ENCODE measurements at places on chromosomes 5 and 9.

DNA sequence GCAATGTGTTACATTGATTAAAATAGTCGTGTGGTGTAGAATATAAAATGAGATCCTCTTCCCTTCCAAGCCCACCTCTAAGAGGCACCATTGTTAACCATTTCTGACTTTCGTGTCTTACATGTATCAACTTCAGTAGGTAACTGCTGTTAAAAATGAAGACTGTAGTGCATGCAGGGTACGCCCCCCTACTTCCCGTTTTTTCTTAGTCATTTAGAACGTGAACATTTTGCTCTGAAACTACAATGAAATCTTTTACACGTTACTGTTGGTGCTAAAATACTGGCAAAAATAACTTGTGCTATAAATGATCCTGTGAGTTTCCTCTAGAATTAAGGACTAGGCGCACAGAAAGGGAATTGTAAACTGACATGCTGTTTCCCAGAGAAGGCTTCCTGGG lies 41.5 kb downstream of the WNK2 start:
- DNase-seq, result peak; percentile 7

- DNase-seq, result no peak
Observed at GRCh38 chr5:156914371-156914737, 48.7 kb downstream of the TIMD4 start.

DNA sequence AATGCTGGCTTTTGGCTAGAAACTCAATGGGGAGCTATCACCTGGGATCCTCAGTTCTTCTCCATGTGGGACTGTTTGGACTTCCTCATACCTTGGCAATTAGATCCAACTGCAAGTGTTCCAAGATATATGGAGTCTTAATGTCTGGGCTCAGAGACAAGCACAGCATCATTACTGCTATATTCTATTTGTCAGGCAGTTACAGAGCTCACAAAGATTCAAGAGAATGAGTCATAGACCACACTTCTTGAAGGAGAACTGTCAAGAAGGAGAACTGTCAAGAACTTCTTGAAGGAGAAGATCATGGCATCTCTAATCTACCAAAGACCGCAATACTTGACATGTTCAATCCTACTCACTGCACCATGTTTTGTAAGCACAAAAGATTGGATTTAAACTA lies 106.8 kb upstream of the NREP start:
- no peak for DNase-seq

DNA sequence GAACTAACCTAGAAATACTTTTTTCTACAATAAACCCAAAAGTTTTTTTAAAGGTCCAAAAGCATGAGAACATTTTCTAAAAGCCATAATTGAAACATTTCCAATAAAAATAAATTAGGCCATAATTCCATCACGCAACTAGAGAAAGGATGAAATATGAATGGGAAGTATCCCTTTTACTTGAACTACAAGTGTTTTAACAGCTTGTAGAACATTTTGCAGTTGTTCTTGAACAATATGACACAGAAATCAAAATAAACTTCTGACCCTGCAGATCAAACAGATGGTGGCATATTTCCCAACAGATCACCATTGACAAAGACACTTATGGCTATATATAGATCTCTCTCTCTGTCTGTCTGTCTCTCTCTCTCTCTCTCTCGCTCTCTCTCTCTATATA lies 624.4 kb downstream of the PSAT1 start:
- no peak for DNase-seq

- no peak for DNase-seq
Observed at GRCh38 chr9:110768886-110769285, 100.3 kb downstream of the MUSK start.

DNA sequence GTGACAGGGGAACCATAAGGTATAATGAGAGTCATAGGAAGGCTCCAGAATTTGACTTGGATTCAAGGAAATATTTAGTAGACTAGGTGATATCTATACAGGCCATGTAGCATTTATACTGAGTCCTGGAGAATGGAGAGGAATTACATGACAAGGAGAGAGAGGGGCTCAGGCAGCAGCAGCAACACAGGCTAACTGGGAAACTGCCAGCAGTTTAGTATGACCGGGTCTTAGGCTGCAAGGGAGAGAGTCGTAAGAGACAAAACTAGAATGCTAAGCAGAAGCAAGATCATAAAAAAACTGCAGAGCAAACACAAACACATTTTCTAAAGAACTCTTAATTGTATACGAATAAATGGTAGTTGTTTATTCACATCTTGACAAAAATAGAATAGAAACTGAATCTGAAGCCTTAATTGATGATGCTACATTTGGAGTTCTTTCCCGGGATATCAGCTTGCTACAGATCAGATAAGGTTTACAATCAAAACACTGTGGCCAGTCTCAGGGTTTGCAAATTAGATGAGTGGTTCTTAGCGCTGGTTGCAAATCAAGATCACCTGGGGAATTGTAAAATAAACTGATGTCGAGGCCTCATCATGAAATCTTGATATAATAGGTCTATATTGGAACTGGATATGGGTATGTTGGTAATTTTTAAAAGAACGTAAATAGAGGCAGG lies 480.0 kb upstream of the C9orf72 start:
- no peak for DNase-seq

- no peak for DNase-seq
Observed at GRCh38 chr9:89755821-89756220, 151.0 kb downstream of the GADD45G start.

GRCh38 chr9:126383406-126384046 lies 56.9 kb downstream of the MVB12B start:
- DNase-seq, result no peak

GRCh38 chr5:113005454-113005853 lies 28.9 kb downstream of the DCP2 start:
- no peak for DNase-seq

GRCh38 chr5:52709167-52709925 lies 78.4 kb upstream of the ITGA1 start:
- no peak for DNase-seq

DNA sequence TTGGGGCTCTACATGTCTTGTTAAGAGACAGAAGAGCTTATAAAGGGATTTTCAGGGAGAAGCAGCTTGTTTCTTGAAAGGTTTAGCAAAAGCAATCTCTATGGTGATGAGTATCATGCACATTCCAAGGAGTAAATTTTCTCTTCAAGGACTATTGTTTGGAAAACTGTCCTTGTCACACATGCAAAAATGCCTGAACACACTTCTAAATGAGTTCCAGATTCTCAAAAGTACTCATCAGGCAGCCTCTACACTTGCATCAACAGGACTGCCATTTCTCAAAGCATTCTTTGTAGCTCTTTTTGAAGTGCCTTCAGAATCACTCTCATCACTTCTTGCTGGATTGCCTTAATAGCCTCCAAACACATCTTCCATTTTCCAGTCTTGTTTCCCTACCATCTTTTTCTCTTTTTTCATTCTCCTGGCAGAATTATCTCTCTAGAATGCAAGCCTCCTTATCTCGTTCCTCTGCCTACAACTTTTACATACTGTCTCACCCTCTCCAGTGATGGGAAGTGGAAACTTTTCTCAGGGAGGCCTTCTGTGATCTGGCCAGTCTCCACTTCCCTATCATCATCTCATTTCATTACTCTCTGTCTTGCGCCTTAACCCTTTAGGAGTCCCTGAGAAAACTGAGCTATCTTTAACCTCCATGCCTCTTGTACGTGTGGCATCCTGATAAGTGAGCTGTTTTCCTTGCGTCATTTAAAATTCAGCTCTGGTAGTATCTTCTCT lies 631.5 kb upstream of the TLE4 start:
- no peak for DNase-seq

GRCh38 chr5:92969191-92969780 lies 611.7 kb downstream of the NR2F1-AS1 start:
- no peak for DNase-seq

DNA sequence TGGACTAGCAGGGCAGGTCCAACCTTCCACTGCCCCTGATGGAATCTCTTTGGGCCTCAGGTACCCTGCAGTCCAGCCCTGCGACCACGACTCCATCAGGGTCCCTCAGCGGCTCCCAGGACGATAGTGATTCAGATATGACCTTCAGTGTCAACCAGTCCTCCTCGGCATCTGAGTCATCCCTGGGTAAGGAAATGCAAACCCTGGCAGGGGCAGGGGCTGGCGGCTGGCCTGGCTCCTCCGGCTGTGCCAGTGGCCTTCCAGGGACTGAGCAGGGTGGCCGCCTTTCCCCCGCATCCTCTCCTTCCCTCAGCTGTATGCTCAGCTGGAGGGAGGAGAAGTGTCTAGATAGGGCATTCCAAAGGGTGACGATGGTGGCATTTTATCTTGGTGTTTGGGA lies 45.0 kb downstream of the NEURL1B start:
- DNase-seq, result no peak

- no peak for DNase-seq
Observed at GRCh38 chr5:135964670-135965320, 10.0 kb upstream of the LECT2 start.

DNA sequence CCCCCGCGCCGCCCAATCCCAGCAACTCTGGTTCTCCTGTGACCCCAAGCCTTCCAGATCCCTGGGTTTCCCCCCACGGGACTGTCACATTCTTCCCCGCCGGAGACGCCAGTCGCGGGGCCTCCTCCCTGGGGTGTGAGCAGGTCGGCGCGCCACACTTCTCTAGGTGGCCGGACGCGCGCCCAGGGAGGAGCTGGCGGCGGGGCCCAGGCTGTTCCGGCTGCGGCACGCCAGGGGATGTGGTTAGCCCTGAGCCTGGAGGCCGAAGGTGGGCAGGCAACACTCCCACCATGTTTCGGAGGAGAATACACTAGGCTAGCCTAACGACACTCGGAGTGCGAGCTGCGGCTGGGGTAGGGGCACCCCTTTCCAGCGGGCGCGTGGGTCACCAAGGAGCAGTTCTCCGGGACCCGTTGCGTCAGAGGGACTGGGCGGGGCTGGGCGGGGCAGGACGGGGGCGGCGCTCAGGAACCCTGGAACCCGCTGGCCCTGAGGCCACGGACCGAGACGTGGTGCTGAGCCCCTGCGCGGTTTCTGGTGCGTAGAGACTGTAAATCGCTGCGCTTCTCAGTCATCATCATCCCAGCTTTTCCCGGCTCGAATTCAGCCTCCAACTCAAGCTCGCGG lies at the start of gene SLC27A6:
SLC27A6 (plus strand) TSS at position 478 of the 627 bp plus-strand sequence. CDS start 650 bp downstream, outside the sequence.
- DNase-seq, result no peak

DNA sequence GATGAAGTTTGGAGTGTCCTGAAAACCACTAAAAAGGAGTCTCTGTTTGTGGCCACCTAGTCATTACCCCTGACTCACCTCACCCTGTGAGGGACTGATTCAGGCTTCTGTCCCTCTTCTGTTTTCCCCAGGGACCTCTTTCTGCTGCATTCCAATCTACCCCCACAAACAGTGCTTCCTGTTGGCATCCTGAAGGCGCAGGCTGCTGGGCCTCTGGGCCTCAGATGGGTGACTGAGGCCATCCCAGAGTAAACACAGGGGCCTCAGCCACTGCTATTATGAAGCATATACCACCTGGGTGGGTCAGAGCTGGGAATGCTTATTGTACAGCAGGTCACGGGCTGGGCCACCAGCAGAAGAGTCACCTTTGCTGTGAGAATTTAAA lies 20.0 kb downstream of the MORN5 start:
- no peak for DNase-seq

DNA sequence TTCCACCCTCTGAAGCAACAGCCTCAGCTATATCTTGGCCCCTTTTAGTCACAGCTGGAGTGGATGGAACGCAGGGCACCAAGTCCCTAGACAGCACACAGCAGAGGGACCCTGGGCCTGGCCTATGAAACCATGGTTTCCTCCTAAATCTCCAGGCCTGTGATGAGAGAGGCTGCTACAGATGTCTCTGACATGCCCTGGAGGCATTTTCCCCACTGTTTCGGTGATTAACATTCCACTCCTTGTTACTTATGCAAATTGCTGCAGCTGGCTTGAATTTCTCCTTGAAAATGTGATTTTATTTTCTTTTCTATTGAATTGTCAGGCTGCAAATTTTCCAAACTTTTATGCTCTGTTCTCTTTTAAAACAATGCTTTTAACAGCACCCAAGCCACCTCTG lies 384.8 kb downstream of the PRR16 start:
- no peak for DNase-seq

DNA sequence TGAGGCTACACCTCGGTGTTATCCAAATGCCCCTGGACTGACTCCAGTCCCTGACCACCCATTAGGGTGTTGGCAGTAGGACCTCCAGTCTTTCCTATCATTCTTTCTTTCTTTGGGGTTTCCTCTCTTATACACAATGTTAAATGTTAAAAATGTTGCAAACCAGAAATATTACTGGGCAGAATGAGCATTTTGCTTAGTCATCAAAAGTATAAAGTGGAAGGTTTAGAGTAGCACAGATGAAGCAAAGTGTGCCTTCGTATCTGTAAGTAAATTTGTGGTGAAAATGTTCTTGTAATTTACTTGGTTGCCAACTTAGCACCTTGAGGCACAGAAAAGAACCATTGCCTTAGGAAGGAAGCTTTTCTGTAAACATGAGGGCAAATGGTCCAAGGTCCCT lies 21.7 kb upstream of the UNC13B start:
- DNase-seq, result no peak

GRCh38 chr5:81283976-81284375 lies 17.4 kb upstream of the ZCCHC9 start:
- no peak for DNase-seq

DNA sequence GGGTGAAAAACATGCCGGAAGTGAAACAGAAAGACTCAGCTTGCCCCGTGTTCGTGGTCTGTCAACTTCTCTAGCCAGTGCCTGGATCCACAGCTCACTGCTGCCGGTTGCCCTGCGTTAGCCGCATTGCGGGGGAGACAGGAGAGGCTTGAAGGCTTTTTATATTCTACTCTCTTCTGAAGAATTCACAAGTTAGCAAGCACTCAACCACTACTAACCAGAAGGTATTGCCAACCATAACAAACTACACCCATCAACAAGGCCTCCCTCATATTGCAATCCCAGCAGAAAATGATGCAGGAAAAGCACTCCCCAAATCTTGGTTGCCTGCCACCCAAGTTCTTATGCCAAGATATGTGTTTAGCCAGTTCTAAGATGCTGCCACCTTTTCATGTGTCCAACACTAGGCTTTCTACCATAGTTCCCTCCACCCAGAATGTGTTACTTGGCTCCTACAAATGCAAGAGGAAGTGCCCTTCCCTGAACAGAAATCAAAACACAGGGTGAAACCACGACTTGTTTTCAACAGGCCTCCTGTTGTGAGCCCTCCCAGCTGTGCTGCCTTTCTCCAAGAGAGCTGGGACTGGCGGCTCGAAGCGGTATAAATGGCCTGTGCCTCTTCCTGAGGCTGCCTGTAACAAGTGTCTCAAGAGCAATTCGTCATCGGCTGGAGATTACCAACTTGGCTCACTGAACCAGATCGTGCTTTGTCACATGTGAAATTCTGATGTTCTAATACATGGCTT lies 129.0 kb downstream of the SNX18 start:
- DNase-seq, result peak; percentile 95

GRCh38 chr9:114017741-114018715 lies 60.1 kb downstream of the AMBP start:
- DNase-seq, result no peak

GRCh38 chr9:135146241-135146640 lies 58.8 kb downstream of the OLFM1 start:
- DNase-seq, result no peak

DNA sequence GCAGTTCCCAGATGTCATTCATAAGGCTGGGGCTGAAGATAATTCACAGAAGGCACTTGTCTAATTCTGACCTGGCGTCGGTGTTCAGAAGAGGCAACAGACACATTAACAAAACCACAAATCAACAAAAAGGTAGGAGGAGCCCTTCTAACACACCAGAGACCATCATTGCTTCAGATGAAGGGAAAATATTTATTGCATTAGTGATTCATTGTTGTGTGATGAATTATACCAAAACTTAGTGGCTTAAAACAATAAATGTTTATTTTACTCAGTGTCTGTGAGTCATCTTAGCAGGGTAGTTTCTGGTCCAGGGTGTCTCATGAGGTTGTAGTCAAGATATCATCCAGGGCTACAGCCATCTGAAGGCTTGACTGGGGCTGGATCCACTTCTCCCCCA lies 91.3 kb upstream of the KIF2A start:
- no peak for DNase-seq

Measured in SIG-M5 (cell line).